ENCODE measurements at places on chromosomes 11 and 22. TPM values are rescaled to one million over a fixed set of nuclear protein-coding genes. Genes with fewer than 3 reads are reported as not detected.

The LDHA gene
- total RNA-seq = 1,464 TPM

The HEPN1 gene
- not detected for total RNA-seq

The TRIM51 gene
- total RNA-seq = not detected

The ZDHHC13 gene
- 11.8 TPM for total RNA-seq

The HORMAD2 gene
- total RNA-seq = not detected

The SIK3 gene
- 19.3 TPM for total RNA-seq

GRCh38 chr11:83162377-83162776 is 5.4 kb downstream of the PCF11 start:
- DNase-seq = no peak

GRCh38 chr11:95500466-95500865 is 269.5 kb upstream of the SESN3 start:
- no peak for DNase-seq

DNA sequence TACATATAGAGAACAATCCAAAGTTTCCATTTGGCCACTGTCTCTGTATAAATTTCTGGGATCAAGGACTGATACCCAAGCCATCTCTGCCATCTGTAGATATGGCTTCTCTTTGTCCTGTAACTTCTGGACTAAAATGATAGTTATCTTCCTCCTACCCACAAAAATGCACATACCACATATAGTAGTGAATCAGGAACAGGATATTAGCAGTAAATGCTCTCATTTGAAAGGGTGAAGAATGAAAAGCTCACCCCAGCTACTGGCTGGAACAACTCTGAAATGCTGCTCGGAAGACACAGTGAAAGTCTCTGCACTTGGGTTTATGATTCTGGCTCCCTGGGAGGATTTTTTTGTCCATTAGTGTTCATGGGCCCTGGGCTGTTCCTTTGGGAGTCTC is 856.4 kb upstream of the LRRC4C start:
- DNase-seq = peak; percentile 75

- no peak for DNase-seq
Measured at GRCh38 chr22:30357650-30358215, 926 bp downstream of the CCDC157 start.

DNA sequence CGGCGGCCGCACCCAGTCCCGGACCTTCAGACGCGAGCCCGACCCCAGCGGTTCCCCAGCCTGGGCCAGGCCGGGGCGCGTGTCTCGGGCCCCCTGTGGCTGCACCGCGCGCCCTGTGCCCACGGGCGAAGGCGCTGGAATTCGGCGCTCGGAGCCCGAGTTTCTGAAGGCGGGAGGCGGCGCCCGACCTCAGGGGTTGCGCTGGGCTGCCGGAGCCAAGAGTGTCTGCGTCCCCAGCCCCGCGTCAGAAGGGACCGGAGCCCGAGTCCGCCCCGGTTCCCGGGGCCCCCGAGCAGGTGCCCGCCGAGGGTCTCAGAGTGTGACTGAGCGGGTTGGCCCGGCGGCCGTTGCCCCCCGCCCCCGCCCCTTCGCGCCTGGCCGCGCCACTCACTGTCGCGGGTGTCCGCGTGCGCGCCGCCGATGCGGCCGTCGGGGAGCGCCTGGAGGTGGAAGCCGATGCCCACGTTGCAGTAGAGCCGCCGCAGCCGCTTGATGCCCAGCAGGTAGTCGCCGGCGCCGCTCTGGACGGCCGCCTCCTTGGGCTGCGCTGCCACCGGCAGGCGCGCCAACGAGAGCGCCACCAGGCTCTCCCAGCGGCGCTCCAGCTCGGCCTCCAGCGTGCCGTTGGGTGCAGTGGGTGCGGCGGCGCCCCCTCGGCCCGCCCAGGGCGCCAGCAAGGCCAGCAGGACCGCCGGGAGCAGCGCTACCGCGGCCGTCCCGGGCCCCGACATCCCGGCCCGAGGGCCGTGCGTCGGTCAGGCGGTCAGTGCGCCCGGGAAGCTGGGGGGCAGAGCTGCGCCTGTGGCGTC is 583 bp downstream of the FGF4 start:
- DNase-seq = no peak

DNA sequence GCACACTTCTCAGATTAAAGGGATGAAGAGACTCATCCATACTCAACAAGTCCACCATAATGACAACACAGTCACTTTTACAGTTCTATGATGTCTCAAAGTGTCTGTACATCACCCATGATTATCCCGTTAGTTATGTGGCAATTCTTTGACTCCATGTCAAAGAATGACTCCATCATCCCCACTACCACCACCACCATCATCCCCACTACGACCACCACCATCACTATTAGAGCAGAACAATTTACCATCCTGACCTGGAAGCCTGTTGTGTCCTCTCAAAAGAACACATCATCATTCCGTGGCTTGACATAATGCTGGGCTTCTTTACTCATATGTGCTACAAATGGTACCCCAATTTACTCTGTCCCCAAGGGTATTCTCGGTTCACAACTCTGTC is 13.7 kb downstream of the PRR5L start:
- DNase-seq = no peak

- DNase-seq = no peak
Measured at GRCh38 chr11:118892514-118892913, 8.8 kb downstream of the CXCR5 start.

DNA sequence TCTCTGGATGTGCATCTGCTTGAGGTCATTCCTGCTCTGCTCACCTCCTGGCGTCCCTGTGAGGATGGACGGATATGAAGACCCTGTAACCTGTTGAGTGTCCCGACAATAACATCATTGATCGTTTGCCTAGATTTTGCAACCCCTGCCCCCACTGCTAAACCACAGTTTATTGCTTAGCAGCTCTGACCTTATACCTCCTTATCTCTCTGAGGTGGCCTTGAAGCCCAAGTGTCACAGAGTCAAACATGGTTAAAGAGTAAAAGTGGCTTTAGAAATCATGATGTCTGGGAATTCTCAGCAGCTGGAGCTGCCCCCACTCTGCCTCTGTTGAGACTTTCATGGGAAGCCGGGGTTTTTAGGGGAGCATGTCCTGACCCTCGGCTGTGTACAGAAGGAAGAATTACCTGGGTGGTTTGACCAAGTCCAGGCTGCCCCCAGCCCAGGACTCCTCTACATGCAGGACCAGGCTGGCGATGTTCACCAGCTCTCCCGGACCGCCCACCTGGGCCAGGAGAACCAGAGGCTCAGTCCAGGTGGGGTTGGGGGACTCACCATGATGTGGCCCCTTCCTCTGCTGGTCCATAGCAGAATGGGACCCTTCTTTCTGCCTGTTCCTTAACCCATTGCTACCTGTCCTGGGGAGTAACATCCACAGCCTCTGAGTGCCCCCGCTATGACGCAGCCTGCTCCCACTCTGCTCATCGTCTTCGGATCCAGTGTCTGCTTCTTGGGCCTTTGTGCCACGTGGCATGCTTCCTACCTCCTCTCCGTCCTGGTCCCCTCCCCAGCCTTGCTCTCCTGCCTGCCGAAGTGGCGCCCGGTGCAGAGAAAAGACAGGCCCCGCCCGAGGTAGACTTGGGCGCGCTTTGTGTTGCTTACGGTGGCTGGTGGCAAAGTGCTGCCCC is 33.4 kb upstream of the FTH1 start:
- DNase-seq = no peak

DNA sequence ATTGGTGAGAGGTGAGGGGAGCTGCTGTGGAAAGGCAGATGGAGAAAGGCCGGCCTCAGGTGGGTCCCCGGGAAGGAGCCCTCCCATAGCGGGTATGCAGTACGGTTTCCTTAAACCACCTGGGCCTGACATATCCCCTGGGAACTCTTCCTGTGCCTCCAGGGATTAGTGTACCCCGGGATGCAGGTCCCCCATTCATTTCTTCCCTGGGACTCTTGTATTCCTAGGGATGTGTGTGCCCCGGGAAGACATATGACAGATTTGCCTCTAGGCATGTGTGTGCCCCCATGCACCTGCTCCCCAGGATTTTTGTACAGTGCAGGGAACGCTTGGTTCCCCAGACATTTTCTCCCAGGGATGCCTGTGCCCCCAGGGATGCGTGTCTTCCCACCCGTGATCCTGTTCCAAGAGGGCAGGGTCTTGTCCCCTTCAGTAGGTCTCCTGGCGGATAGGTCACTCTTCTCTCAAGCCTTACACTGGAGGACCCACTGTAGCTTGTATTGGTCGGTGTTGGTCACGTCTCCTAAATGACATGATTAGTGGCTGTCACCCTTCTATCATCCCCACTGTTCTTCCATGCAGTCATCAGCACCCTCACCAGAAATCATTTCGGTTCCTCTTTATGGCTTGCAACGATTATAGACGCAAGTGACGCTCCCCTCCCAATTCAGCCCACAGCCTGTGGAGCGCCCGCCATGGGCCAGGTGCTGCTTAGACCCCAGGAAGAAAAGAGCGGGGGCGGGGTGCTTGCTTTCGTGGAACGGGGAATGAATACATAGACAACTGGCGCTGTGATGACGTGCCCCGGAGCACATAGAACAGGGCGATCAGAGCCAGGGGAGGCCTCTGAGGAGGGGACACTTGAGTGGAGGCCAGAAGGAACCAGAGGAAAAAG is 1.3 kb downstream of the PARVB start:
- DNase-seq = no peak

- DNase-seq = no peak
Measured at GRCh38 chr22:45871721-45872120, 105.2 kb downstream of the WNT7B start.

GRCh38 chr22:31361743-31362142 is 15.6 kb upstream of the PATZ1 start:
- DNase-seq = no peak

Data from HFFc6 (cell line).